ENCODE measurements at places on chromosomes 7 and 10.

DNA sequence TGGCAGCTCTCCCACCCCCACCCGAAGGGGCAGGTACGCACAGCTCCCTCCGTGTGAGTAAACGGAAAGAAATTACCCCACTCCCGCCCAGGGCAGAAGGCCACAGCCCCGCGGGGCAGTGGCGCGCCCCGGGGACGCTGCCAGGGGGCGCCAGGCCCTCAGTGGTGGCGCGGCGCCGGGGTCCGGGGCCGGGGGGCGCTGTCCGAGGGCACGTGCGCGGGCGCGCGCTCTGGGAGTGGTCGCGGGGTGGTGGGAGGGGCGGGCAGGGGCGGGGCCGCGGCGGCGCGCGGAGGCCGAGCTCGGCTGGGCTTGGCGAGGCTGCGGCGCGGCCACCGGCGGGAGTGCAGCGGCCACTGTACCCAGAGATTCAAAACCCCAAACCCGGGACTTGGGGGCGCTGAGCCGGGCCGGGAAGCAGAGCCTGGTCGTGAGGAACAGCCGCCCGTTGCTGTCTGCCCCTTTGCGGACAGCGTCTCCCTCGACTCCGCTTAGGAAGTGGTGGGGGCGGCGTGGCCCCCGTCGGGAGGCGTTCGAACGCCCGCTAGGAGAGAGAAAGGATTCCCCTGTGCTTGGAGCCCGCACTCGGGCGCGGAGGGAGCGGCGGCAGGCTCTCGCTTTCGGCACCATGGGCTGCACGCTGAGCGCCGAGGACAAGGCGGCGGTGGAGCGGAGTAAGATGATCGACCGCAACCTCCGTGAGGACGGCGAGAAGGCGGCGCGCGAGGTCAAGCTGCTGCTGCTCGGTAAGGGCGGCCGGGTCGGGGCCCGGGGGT lies at the start of gene GNAI1:
TSS of gene GNAI1 (plus strand) at position 296 of the 773 bp plus-strand sequence. CDS start at position 626, 330 bp downstream.
- DNase-seq, result no peak

GRCh38 chr7:2614631-2615330 lies 17.0 kb upstream of the TTYH3 start:
- no peak for DNase-seq

DNA sequence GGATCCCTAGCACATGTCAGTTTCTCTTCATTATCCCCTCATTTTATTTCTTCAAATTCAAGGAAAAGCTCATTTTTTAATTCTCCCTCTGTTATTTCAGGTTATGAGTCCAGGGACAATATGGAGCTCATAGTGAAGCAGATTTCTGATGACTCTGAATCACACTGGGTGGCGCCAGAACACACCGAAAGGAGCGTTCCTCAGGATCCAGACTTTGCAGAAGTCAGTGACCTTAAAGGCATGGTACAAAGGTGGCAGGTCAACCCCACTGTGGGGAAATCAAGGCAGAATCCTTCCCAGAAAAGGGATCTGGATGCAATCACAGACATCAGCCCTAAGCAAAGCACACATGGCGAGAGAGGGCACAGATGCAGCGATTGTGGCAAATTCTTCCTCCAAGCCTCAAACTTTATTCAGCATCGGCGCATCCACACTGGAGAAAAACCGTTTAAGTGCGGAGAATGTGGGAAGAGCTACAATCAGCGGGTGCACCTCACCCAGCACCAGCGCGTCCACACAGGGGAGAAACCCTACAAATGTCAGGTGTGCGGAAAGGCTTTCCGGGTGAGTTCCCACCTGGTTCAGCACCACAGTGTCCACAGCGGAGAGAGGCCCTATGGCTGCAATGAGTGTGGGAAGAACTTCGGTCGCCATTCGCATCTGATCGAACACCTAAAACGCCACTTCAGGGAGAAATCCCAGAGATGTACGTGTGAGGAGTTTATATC lies 21.4 kb downstream of the ZKSCAN5 start:
- peak; percentile 13 for DNase-seq

DNA sequence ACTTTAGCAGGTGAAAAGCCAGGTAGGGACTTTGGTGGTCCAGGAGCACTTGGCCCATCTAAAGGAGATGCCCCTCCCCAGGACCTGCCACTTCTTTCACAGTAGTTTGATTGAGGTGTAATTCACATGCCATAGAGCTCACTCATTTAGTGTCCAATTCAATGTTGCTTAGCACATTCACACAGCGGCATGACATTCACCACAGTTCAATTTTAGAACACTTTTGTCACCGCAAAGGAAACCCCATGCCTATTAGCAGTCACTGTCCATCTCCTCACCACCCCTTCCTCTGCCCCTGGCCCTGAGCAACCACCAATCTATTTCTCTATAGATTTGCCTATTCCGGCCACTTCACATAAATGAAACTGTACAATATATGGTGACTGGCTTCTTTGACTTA lies 211.6 kb upstream of the ZMIZ1 start:
- DNase-seq, result no peak

- DNase-seq, result no peak
Observed at GRCh38 chr7:44733708-44734481, 14.8 kb upstream of the ZMIZ2 start.

DNA sequence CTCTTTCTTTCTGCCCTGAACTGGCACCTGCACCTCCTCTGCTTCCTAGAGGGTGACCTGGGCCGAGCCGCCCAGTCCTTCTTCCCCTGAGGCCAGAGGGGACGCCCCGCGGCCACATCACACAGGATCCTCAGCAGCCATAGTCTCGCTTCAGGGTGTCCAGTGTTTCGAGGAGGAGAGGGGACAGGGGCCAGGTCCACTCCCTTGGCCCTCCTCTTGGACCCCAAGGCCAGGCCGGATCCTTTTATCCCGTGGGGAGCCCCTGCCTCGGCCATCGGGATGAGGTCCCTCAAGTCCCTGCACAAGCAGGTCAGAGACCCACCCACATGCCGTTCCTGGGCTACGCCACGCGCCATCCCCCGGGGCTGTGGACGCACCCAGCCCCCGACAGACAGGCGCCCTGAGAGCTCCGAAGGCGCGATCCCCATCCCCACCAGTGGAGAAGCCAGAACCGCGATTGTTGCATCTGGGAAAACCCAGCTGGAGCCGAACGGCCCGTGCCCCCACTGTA lies 3.6 kb downstream of the BHLHA15 start:
- no peak for DNase-seq

DNA sequence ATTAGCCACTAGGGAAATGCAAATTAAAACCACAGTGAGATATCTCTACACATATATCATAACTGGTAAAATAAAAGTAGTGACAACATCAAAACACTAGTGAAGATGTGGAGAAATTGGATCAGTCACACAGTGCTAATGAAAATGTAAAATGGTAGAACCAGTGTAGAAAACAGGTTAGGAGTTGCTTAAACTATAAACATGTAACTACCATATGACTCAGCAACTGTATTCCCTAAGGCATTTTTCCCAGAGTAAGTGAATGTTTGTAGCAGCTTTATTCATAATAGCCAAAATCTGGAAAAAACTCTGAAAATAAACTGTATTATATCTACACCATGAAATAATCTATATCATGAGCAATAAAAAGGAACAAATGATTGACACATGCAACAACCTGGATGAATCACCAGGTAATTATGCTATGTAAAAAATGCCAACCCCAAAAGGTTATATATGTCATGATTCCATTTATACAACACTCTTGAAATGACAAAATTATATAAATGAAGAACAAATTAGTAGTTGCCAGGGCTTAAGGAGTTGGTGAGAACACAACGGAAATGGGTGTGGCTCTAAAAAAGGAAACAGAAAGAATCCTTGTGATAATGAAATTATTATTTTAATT lies 22.8 kb downstream of the SLC25A40 start:
- DNase-seq, result no peak

DNA sequence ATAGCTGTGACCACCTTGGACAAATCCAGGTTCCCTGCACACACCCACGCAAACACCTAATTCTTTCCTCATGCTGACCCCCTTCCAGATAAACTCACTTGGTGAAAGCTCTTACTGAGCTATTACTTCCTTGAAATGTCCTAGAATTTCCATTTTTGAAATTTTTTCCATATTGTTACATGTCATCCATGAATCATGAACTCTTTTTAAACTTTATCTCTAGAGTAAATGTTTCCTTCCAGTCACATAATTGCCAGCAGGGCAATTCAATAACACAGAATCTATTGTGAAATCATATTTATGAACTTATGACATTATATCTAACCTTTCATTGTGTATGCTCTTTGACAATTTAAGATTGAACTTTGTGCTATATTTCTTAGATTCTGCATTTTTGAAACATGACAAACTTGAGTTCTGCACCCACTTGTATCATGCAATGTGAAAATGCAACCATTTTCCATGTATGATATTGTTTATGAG lies 26.8 kb upstream of the FGL2 start:
- no peak for DNase-seq

- no peak for DNase-seq
Observed at GRCh38 chr7:44486693-44487092, 3.8 kb downstream of the NUDCD3 start.

DNA sequence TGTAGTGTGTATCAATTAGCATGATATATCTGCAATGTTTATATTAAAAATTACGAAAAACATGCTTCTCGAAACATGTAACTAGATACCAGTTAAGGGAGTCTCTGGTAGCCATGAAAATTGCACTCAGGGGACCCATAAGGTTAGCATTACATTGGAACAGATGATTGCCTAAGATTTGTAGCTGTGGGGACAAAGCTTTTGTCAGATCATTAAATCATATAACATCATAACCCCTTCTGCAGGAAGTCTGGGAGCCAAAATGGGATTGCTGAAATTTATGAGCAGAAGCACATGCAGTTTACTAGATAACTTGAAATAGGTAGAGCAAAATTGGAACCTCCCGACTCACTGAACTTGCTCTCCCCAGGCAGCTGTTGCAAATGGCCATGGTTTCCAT lies 235.0 kb upstream of the IGFBP3 start:
- DNase-seq, result no peak

DNA sequence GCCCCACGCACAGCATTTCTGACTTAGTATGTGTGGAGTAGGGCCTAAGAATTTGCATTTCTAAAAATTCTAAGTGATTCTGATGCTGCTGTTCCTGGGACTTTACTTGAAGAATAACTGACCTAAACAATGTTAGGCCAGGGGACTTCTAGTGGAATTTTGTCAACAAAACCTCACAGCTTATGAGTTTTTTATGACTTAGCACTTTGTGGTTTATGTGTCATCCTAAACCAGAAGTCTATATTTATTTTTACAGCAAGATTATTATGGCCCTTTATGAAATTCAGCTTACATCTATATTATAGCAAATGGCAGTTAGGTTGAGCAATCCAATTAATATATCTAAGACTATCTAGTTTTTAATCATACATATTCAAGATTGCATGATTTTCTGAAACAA lies 24.6 kb upstream of the BET1 start:
- no peak for DNase-seq

- no peak for DNase-seq
Observed at GRCh38 chr7:84058311-84059076, 136.1 kb downstream of the SEMA3A start.

- DNase-seq, result no peak
Observed at GRCh38 chr10:95441547-95441923, 119.6 kb downstream of the SORBS1 start.

DNA sequence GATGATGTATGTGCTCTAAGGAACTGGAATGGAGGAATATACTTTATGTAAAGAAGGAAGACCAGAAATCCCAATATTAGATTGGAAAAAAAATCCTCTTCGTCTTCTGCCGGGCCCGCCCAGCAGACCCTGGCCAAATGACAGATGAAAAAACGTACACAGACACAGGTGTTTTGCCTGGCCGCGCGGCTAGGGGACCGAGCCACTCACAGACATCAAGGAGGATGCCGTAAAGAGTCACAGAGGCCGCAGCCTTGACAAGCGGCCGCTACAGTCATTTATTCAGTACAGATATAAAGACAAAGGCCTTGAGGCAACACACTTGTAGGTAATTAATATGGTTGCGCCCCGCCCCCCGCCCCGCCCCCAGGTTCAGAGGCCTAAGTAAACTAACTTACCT lies 594.1 kb downstream of the GRM8 start:
- DNase-seq, result no peak

- DNase-seq, result no peak
Observed at GRCh38 chr10:30980951-30981616, 50.6 kb downstream of the ZNF438 start.

GRCh38 chr7:4748231-4748681 lies 27.2 kb upstream of the AP5Z1 start:
- no peak for DNase-seq

GRCh38 chr10:76139431-76139830 lies 708.0 kb downstream of the LRMDA start:
- no peak for DNase-seq

DNA sequence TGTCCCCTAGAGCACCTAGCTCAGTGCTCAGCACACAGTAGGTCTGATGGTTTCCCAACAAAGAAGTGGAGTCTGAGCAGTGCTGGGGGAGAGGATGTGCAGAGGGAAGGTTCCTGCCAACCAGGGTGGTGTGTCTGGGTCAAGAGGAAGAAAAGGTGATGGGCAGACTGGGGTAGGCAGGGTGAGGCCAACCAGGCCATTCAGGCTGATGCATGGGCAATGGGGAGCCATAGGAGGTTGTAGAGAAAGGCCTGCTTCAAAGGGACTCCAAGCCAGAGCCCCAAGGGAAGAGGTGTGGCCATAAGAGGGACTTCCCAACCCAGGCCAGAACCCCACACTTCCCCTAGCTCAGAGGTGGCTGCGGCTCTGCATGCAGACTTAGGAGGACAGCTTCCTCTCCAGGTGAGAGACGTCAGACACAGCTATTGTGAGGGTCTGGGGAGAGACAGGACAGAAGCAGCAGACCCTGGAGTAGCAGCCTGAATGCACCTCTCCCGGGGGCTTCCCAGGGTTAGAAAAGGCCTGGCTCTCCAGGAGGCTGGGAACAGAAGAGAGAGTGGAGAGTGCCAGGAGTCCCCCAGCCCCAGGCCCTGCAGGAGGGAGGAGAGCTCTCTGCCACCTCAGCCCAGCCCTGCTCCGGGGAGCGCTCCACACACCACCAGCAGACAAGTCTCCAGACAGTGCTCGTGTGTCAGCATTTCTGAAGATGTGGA lies 87.4 kb upstream of the ZMIZ1 start:
- DNase-seq, result no peak

DNA sequence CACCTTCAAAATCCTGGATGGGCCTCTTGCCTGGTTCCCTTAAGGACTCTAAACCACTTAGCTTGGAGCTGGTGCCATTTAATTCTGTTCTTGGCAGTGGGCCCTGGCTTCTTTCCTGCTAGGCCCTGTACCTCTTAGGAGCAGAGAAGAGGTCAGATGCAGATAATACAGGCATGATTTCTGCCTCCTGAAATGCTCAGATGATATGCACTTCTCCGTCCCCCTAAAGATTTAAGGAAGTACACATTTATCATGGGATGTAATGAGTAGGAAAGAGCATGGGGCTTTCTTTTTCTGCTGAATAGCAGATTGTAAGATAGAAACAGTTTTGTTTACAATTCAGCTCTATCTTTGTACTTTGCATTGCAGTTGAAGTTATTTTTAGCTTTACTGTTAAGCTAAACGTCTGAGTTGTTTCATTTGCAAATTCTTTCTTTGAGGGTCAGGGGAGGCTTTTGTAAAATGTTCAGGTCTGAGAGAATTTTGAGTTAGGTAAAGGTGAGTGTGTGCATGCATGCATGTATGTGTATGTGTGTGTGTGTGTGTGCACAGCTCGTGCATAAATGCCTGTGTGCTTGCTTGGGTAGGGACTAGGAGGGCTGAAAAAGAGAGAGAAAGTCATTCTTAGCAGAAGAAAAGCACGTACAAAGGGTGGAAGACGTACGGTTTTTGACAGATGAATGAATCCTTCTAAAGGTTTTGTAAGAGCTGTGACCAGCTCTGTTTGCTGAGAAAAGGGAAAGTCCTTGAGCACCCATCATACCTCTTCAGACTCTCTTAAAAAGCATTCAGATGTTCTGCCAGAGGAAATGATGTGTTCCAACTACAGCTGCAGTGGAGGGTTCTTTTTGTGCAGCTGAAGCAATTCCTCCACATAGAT lies 364.2 kb downstream of the AUTS2 start:
- DNase-seq, result no peak

- no peak for DNase-seq
Observed at GRCh38 chr7:75658369-75658768, 80.4 kb downstream of the HIP1 start.

All from activated CD4-positive, alpha-beta T cell treated with anti-CD3 and anti-CD28 coated beads, Interleukin-2, amount 50 U/mL, for 4 hours (primary cell).